CD4-positive, alpha-beta T cell treated with Interferon alpha-2 for 1 hour (primary cell): ENCODE measurements at places on chromosomes 12 and 14.

DNA sequence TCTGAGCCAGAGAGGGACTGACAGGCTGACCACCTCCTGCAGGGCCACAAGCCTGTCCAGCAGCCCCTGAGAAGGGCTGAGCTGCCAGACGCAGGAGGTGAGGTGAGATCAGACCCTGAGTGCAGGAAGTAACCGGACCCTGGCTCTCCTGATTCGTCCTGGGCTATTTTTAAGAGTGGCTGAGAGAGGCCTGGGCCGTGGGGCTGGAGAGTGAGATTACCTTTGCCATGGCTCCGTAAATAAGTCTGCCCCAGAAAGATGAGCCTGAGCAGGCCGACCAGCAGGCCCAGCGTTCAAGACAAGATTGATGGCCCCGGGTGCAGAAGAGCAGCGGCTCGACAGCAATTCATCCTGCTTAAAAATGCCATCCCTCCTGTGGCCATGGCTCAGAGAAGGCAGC is 54.2 kb downstream of the SPTB start:
- DNase-seq: no peak

- DNase-seq: no peak
Observed at GRCh38 chr14:104384776-104385071, 194.8 kb upstream of the C14orf180 start.

GRCh38 chr12:5909560-5909959 is 35.5 kb downstream of the ANO2 start:
- no peak for DNase-seq

GRCh38 chr14:56528927-56529326 is 50.7 kb upstream of the TMEM260 start:
- no peak for DNase-seq

- DNase-seq: no peak
Observed at GRCh38 chr12:104226672-104227071, 11.1 kb downstream of the TXNRD1 start.

- no peak for DNase-seq
Observed at GRCh38 chr14:105600939-105601359, 74.6 kb downstream of the TMEM121 start.

GRCh38 chr14:69270795-69271708 is 11.1 kb downstream of the GALNT16 start:
- no peak for DNase-seq

DNA sequence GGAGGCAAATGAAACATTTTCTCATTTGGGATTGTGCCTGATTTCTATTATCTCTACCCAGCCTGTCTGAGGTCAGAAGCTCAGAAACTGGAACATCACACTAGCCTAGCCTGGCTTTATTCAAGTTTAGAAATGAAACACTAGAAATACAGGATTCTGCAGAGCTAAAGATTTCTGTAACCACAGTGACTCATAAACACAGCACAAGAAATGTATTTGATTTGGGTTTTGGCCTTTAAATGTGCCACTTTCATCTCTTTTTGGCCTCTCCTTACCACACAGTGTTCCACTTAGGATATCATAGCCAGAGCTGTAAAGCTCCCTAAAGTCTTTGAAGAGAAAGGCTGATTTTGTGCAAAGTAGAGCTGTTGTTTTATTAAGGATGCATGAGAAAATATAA is 307.5 kb downstream of the EMP1 start:
- no peak for DNase-seq
